ENCODE measurements at places on chromosomes 16 and 17. TPM values are rescaled to one million over a fixed set of nuclear protein-coding genes. Genes with fewer than 3 reads are reported as not detected.

DHRS13 gene
- total RNA-seq, result 3.7 TPM

RGS11 gene
- under 0.01 TPM for total RNA-seq

KRT25 gene
- total RNA-seq, result not detected

SPATA32 gene
- total RNA-seq, result not detected

SPATA20 gene
- 75.2 TPM for total RNA-seq

PIGL gene
- 11.0 TPM for total RNA-seq

ACAP1 gene
- 2.3 TPM for total RNA-seq

FGF11 gene
- 0.29 TPM for total RNA-seq

ATP5PD gene
- total RNA-seq, result 375 TPM

EEF2KMT gene
- total RNA-seq, result 17.5 TPM

NPB gene
- total RNA-seq, result not detected

CSH1 gene
- not detected for total RNA-seq

CBLN1 gene
- not detected for total RNA-seq

PLA2G10 gene
- not detected for total RNA-seq

SPATA22 gene
- 0.71 TPM for total RNA-seq

KRTAP4-5 gene
- not detected for total RNA-seq

NECAB2 gene
- 0.86 TPM for total RNA-seq

CLEC19A gene
- not detected for total RNA-seq

LLGL1 gene
- total RNA-seq, result 50.5 TPM

FOXN1 gene
- not detected for total RNA-seq

ESRP2 gene
- total RNA-seq, result 0.53 TPM

KRTAP4-1 gene
- total RNA-seq, result not detected

KCTD19 gene
- under 0.01 TPM for total RNA-seq

NEUROD2 gene
- not detected for total RNA-seq

AANAT gene
- not detected for total RNA-seq

PPP4C gene
- 176 TPM for total RNA-seq

TMED6 gene
- not detected for total RNA-seq

ACBD4 gene
- total RNA-seq, result 9.9 TPM

HSD3B7 gene
- total RNA-seq, result 24.5 TPM

GPR142 gene
- total RNA-seq, result not detected

IRF8 gene
- not detected for total RNA-seq

All from myometrial cell (primary cell).